ENCODE measurements at places on chromosomes 2 and 18.

- DNase-seq: peak; percentile 66
Observed at GRCh38 chr2:191679818-191680600, 2.1 kb downstream of the NABP1 start.

DNA sequence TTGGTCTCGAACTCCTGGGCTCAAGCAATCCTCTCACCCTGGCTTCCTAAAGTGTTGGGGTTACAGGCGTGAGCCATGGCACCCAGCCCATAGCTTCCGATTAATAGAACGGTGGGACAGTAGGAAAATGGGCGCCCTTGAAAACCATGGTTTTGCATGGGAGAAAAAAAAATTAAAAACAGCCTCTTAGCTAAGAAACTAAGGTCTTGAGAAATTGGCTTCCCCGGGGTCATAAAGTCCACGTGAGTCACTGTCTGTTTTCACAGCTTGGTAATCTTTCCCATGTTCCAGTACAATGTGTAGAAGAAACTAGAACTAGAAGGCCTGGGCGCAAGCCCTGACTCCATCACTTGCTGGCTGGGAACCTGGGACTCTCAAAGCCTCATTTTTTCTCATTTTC is 20.7 kb downstream of the B3GNT2 start:
- no peak for DNase-seq

- no peak for DNase-seq
Observed at GRCh38 chr2:70943205-70943871, 7.6 kb downstream of the ATP6V1B1 start.

- DNase-seq: no peak
Observed at GRCh38 chr18:58140387-58141325, 96.6 kb downstream of the NEDD4L start.

GRCh38 chr2:98849113-98849512 is 86.9 kb downstream of the CRACDL start:
- DNase-seq: no peak

- no peak for DNase-seq
Observed at GRCh38 chr2:122414902-122415301, 659.5 kb downstream of the TSN start.

DNA sequence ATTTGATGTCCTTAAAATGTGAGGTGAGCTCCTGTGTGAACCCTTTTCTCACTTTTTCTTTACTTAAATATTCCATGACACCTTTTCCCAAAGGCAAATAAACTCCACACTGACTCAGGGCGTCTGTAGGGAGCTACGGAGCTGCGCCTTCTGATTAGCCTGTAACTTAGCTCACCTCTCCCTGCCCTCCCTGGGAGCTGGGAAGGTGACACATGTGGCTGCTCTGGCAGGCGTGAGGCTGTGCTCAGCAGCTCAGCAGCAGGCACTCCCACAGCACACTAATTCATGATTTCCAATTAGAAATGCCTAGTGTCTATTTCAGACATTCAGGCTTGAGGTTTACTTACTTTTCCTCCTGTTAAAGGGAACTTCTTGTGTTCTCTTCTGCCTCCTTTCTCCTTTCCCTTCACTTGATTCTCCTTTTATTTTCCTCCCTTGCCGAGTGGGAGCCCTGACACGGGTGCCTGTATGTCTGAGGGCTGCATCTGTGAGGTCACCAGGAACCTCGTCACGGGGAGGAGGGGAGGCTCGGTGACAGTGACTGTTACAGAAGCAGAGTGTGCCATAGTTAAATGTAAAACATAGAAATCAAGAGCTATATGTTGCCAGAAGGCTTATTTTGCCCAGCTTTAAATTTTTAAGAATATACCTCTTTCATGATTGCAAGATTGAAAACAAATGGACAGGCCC is 437.1 kb downstream of the DCDC2C start:
- DNase-seq: no peak

DNA sequence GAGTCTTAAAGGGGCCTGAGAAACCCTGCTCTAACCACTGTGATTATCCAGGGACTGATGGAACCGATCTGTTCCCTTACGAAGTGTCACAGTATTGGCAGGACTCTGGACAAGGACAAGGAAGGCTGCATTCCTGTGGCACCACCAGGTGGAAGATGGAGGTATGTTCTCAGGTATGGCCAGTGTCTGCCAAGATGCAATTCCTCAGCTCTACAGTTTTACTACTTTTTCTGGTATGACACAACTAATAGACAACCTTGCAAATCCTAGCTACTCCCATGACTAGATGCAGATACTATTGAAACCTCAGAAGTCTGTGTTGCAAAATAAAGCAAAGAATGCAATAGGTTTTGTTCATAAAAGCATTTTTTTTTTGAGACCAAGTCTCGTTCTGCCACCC is 14.6 kb downstream of the RAB31 start:
- DNase-seq: no peak

DNA sequence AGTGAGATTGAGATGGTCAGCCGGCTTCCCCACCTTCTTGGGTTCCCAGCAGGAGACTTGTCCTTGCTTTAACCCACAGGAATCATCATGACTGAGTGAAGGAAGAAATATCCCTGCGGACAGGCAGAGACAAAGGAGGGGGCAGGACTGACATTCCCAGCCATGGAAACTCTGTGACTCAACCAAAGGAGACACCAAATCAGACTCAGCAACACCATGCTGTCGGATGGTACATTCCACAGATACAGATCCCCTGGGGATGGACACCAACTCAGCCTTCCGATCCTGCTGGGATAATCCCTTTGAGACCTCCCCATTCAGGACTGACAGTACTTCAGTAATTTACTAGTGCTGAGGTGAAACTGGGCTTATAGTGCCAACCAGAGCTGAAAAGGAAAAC is 518.3 kb downstream of the XIRP2 start:
- DNase-seq: no peak

DNA sequence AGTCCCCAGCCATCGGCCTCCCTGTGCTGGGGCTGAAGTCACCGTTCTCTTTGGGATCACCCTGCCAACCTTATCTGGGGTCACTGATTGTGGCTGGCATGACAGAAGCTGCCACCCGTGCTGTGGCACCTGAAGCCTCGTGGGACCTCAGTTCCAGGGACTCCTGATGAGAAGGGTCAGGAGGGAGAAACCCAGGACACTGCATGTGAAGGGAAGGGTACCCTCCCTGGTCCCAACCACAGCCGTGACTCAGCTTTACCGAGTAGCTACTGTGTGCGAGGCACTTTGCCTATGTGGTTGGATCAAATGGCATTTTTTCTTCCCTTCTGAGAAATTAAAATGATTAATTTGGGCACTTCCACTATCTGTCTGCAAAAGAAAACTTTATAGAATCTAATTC is 64.4 kb downstream of the SP110 start:
- DNase-seq: no peak
